ENCODE measurements at places on chromosomes 2 and 18. TPM values are rescaled to one million over a fixed set of nuclear protein-coding genes. Genes with fewer than 3 reads are reported as not detected.

HAAO gene
- total RNA-seq = 4.8 TPM

CSRNP3 gene
- total RNA-seq = 4.4 TPM

RND3 gene
- 43.6 TPM for total RNA-seq

KCNK3 gene
- 7.3 TPM for total RNA-seq

MAL gene
- total RNA-seq = 42.8 TPM

CPS1 gene
- 1.0 TPM for total RNA-seq

KCNG2 gene
- not detected for total RNA-seq

SH3RF3 gene
- total RNA-seq = 13.0 TPM

TMEM214 gene
- 26.7 TPM for total RNA-seq

CENPA gene
- total RNA-seq = 0.34 TPM

CABYR gene
- total RNA-seq = 1.3 TPM

HOXD4 gene
- 2.9 TPM for total RNA-seq

SLC9A4 gene
- total RNA-seq = not detected

ACMSD gene
- not detected for total RNA-seq

AP1S3 gene
- total RNA-seq = 1.2 TPM

NTSR2 gene
- total RNA-seq = not detected

ZBTB7C gene
- total RNA-seq = 13.2 TPM

POTEI gene
- not detected for total RNA-seq

L3MBTL4 gene
- total RNA-seq = 1.2 TPM

ZEB2 gene
- 41.2 TPM for total RNA-seq

ZNF892 gene
- total RNA-seq = 8.4 TPM

SERPINB10 gene
- not detected for total RNA-seq

STPG4 gene
- not detected for total RNA-seq

IL36RN gene
- not detected for total RNA-seq

PLCL1 gene
- total RNA-seq = 79.3 TPM

PLCD4 gene
- 4.4 TPM for total RNA-seq

SCYGR5 gene
- total RNA-seq = not detected

GPR39 gene
- total RNA-seq = not detected

CNGA3 gene
- total RNA-seq = 2.5 TPM

CIB4 gene
- not detected for total RNA-seq

CRYGC gene
- not detected for total RNA-seq

EVX2 gene
- not detected for total RNA-seq

NT5C1B gene
- not detected for total RNA-seq

PSMD14 gene
- total RNA-seq = 26.1 TPM

CCDC85A gene
- 6.7 TPM for total RNA-seq

LYPD1 gene
- not detected for total RNA-seq

KHK gene
- 2.0 TPM for total RNA-seq

SH2D6 gene
- total RNA-seq = not detected

PTCD3 gene
- total RNA-seq = 40.4 TPM

DNAJC5G gene
- total RNA-seq = not detected

IGFBP2 gene
- total RNA-seq = 365 TPM

Measured in esophagus muscularis mucosa (tissue), 4 donors.